ENCODE measurements at places on chromosomes 7 and 10. TPM values are rescaled to one million over a fixed set of nuclear protein-coding genes. Genes with fewer than 3 reads are reported as not detected.

DNA sequence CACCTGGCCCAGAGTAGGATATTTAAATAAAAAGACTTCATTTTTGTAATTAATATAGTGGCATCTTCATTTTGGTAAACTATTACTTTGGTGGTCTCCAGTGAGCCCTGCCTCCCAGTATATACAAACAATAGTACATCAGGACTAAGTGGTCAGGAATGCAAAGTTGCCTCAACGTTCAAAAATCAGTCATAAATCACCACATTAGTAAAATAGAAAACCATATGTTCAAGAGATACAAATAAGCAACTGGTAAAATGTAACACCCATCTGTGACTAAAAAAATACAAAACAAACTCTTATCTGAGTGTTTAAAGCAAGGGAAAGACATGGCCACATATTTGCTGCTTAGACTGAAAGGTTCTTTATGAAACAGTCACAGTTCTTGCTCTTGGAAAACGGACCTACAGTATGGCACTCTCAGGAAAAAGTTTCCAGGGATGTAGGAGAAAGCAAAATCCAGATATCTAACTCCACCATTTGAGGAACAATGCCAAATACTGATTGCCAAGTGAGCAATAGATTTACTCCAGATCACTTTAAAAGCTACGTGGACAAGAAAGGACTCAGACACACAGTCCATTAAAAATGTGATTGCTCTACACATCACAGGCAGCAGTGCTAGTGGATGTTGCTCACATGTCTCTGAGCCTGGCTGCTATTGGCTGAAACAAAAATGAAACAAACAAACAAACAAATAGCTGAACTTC, 15.1 kb upstream of the RHOBTB1 start:
- H3K27me3 ChIP-seq = no peaks in the 10 kb centered on the region
- no peaks in the 10 kb centered on the region for H3K36me3 ChIP-seq
- no peak overlapping the region for H3K27ac ChIP-seq
- H3K4me3 ChIP-seq = no peak overlapping the region
- H3K4me1 ChIP-seq = peaks cover 33% of the 10 kb centered on the region

Gene EGR2
- total RNA-seq = 2.7 TPM

GRCh38 chr7:103657474-103657894, 211.5 kb upstream of the SLC26A5 start:
- H3K27me3 ChIP-seq = no peaks in the 10 kb centered on the region
- no peak for DNase-seq
- no peak overlapping the region for H3K27ac ChIP-seq
- peaks cover 15% of the 10 kb centered on the region for H3K4me1 ChIP-seq
- H3K4me3 ChIP-seq = no peak overlapping the region

Gene MNX1
- total RNA-seq = 3.7 TPM

- no peak for DNase-seq
- H3K4me1 ChIP-seq = no peaks in the 10 kb centered on the region
- H3K27me3 ChIP-seq = no peaks in the 10 kb centered on the region
- no peak overlapping the region for H3K4me3 ChIP-seq
- no peak overlapping the region for H3K27ac ChIP-seq
- H3K36me3 ChIP-seq = no peaks in the 10 kb centered on the region
Measured at GRCh38 chr7:23394488-23395171, 75.7 kb downstream of the IGF2BP3 start.

GRCh38 chr7:4681218-4681851, 760 bp upstream of the FOXK1 start:
- no peak for DNase-seq
- H3K4me1 ChIP-seq = peaks cover 13% of the 10 kb centered on the region
- H3K4me3 ChIP-seq = no peak overlapping the region
- no peak overlapping the region for H3K27ac ChIP-seq

All from PC-3 (cell line).